GM19239 (cell line): ENCODE measurements at places on chromosomes 5 and 9.

DNA sequence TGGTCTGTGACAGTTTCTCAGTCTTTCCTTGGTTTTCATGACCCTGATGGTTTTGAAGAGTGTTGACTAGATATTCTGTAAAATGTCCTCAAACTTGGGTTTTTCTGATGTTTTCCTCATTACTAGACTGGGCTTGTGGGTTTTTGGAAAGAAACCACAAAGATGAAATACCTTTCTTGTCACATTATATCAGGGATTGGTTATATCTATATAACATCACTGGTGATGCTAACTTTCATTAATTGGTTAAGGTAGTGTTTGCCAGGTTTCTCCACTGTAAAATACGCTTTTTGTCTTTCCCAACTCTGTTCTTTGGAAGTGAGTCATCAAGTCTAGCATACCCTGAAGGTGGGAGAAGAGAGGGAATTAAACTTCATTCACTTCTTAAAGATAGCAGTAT lies 3.3 kb upstream of the IL31RA start:
- no peak for DNase-seq

DNA sequence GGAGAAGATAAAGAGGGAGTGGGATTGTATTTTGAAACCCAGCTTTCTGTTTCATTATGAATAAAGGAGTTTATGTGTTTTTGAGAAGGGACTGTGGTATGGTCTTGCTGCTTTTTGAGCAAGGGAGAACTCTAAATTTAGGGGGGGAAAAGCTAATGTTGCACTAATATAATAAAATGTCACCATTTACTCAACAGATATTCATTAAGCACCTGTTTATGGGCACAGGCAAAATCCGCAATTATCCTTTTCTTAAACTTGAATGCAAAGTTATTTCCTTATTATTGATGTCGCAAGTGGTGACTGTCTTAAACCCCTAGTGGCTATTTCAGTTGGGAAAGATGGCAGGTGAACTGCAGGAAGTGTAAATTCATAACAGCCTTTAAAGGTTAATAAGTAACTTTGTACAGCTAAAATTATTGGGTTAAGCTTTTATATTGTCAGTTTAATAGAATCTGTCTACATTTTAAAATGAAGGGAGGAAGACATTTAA lies 1.5 kb downstream of the CDC42SE2 start:
- DNase-seq = no peak

GRCh38 chr9:23829580-23830475 lies 3.8 kb upstream of the ELAVL2 start:
- DNase-seq = no peak

DNA sequence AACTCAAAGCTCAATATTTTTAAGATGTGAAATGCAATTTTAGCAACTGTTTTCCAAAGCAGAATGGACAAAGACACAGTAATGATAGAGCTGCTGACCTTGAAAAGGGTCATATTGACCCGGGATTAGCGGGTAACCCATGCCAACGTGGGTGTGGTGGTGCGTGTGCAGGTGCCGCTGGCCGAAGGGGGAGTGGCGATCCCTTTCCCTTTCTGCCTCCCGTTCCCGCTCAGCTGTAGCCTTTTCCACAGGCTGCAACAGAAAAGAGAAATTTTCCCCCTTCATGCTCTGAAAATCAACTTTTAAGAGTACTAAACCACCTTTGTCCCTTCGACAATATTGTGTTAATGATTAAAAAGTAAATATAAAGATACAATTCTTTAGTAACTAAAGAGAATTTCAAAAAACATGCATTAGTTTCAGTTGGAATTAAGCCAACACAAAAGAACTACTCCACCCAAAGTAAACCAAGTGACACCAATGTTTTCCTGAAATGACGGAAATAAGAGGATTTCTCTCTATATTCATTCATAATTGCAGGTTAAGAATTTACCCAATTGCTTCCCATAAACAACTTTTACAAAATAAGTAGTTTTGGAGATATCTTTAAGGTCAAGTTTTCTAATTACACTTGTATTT lies 105.2 kb downstream of the ZNF608 start:
- no peak for DNase-seq

GRCh38 chr5:142841511-142842265 lies 71.5 kb downstream of the ARHGAP26 start:
- no peak for DNase-seq

GRCh38 chr5:177426566-177427210 lies at the start of gene GRK6:
GRK6 (plus strand) TSS chr5:177426676; CDS start chr5:177426846, 170 bp downstream.
- no peak for DNase-seq

DNA sequence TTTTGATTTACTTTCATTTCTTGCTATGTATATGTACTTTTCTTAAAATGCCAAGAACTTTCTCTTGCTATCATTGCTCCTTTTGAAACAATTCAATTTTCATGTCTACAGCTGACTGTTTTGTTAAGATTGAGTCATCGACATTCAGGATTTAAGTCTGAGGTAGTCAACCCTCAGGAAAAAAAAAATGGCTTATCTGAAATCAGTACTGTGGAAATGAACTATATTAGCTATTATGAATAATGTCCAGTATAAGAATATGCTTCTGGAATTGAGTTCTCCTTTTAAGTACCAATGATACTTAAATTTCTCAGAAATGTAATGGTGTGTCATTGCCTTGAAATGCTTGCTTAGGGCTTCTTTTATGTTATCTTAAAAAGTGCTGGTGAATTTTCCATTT lies 37.9 kb downstream of the TNFAIP8 start:
- no peak for DNase-seq

GRCh38 chr5:171299851-171300250 lies 9.2 kb upstream of the TLX3 start:
- DNase-seq = no peak

- no peak for DNase-seq
These were observed 40.2 kb downstream of the SLC1A3 start for GRCh38 chr5:36646507-36647023.

GRCh38 chr5:100902440-100903038 lies 543 bp downstream of the ST8SIA4 start:
- DNase-seq = no peak

GRCh38 chr9:126775926-126776325 lies 28.9 kb upstream of the ZBTB43 start:
- no peak for DNase-seq

- DNase-seq = no peak
These were observed 1294.8 kb upstream of the ACO1 start for GRCh38 chr9:31089549-31090221.

GRCh38 chr9:96064826-96065481 lies 189.5 kb downstream of the ERCC6L2 start:
- DNase-seq = no peak

GRCh38 chr9:76415731-76416130 lies 21.5 kb upstream of the RFK start:
- DNase-seq = no peak

DNA sequence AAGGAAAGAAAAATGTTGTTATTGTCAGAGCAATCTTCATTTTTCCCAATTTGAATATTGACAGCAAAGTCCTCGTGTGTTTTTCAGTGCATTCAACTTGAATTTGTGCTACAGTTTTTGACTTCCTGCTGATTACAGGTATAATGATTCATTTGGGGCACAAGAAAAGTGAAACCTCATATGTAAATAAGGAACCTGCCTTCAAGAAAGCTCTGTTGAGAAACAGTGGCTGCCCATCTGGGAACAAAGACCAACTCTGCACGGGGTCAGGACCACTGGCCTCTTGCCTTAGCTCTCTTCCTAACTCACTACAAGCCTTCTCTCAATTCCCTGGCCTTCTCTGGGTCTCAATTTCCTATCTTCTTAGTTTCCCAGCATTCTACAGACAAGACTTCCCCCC lies 21.0 kb downstream of the TIMD4 start:
- peak; percentile 38 for DNase-seq

DNA sequence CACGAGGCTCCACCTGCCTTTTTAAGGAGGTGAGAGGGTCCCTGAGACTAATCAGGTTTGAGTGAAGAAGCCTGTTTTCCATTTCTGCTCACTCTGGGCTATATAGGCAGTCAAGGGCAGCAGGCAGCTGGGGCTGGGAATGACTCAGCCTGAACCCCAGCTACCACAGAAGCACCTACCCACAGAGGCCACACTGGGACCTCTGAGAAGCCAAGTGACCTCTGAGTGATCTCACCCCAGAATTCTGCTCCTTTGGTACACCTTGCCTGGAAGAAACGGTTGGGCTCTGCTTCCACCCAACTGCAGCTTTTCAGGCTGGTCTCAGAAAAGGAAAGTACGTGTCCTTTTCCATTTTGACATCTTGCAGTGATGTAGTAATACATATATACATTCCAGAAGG lies 6.8 kb downstream of the FAM219A start:
- DNase-seq = no peak

- DNase-seq = no peak
These were observed 621.1 kb upstream of the CDH18 start for GRCh38 chr5:20609126-20609525.

- no peak for DNase-seq
These were observed 852 bp downstream of the ZNF354C start for GRCh38 chr5:179061025-179061424.

DNA sequence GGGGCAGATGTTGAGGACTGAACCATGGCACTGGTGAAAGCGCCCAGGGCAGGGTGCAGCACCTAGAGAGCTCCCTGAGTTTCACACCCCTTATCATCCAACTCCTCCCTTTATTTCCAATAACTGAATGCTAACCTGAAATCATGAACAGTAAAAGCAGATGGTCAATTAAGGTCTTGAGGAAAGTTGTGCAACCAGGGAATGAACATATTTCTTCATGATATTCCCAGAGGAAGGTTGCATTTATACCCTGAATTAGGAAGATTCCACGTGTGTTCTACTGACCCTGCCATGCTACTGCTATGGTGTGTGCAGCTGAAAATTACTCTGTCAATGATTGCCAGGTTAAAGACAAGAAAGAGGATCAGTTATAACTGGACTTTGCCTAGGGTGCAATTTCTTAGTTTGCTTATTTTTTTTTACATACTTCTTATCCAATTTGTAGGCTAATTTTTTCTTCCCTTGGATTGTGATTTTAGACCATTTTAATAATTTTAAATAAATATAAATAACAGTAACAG lies 319.8 kb downstream of the SEMA5A start:
- DNase-seq = no peak

- no peak for DNase-seq
These were observed 13.5 kb downstream of the RABGAP1 start for GRCh38 chr9:122954253-122954691.

GRCh38 chr9:36102742-36103495 lies 33.6 kb upstream of the GLIPR2 start:
- peak; percentile 50 for DNase-seq

GRCh38 chr9:98610211-98610610 lies 98.5 kb downstream of the GABBR2 start:
- no peak for DNase-seq

- no peak for DNase-seq
These were observed 59.5 kb downstream of the MVB12B start for GRCh38 chr9:126386088-126386487.

GRCh38 chr9:19989213-19989612 lies 200.4 kb upstream of the SLC24A2 start:
- DNase-seq = no peak

GRCh38 chr9:68552700-68553476 lies 12.2 kb upstream of the TMEM252 start:
- no peak for DNase-seq

DNA sequence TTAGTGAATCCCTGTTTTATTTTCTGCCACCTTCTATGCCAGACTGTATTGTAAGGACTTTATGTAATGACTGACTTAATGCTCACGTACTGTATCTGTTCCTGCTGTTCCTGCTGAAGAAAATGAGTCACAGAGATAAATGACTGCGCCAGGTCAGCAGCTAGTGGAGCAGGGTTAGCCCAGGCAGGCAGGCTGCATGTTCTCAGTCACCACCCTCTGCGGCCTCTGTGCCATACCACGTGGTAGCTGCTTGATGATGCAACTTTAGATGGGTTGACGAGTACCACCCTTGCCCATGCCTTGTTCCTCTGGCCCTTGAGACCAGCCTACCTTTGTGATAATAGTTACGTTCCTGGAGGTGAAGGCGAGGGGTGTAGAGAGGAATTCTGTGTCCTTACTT lies 161.9 kb downstream of the TRIO start:
- no peak for DNase-seq

DNA sequence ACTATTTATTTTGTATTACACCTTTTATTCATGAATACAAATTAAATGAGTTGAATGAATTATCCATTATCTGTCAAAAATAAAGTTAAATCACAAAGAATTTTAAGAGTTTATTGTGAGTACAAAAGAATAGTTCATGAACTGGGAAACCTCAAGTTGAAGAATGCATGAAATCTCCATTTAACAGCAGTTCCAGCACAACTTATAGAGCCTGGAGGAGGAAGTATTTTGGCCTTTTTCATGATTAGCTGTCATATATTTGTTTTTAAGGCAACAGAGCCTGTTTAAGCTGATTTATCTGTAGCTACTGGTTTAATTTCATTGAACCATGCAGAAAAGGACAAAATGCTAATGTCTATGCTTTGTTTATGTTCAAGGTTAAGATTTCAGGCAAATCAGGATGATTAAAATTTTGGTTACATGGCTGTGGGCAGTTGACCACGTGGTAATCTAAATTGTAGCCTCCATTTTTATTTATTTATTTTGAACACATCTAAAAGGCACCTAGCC lies 12.2 kb downstream of the SPINK1 start:
- no peak for DNase-seq

DNA sequence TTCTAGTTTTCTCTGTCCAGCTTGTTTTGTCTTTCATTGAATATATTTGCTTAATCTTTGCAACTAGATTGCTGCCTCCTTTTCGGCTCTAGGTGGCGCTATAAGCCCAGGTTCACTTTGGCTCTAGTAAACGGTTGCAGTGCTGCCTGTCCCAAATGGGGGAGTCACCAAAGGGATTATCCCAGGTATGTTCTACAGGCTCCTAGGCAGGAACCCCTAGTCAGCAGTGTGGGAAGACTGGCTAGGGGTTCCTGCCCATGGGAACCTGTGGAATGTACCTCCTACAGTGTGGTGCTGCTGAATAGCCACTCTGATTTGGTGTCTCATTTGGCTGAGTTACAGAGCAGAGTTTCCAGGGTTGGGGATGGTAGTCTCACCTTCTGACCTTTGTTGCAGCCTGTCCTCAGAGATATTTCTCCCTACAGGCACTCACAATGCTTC lies 85.2 kb downstream of the ARSB start:
- DNase-seq = no peak

DNA sequence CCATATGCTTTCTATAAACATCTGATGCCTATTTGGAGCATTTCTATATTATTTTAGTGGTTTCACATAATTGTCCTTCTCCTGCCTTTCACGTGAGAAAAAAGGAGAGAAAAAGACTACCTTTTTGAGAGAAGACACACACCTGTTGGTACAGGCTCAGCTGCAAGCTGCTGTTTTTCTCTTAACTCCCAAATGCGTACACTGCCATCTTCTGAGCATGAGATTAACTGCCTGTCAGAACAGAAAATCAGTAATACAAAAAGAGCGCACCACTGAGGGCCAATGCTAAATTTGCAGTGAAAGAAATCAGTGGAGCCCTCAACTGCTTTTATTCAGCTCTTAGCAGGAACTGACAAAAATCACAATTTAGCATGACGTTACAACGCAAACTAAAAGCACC lies 54.9 kb downstream of the WDR41 start:
- DNase-seq = no peak

GRCh38 chr9:135990468-135991429 lies 29.6 kb upstream of the UBAC1 start:
- DNase-seq = no peak

GRCh38 chr9:69104830-69105527 lies 69.1 kb upstream of the TJP2 start:
- DNase-seq = no peak

- DNase-seq = no peak
These were observed 142.8 kb downstream of the LIFR start for GRCh38 chr5:38413696-38414095.
